Glutamatergic neuron (in vitro differentiated cells): ENCODE measurements at places on chromosomes 16 and 17.

GRCh38 chr17:77449373-77449907, 308.7 kb downstream of the SEC14L1 start:
- DNase-seq, result no peak

- no peak for DNase-seq
Measured at GRCh38 chr16:79098907-79099306, 501.6 kb downstream of the MAF start.

DNA sequence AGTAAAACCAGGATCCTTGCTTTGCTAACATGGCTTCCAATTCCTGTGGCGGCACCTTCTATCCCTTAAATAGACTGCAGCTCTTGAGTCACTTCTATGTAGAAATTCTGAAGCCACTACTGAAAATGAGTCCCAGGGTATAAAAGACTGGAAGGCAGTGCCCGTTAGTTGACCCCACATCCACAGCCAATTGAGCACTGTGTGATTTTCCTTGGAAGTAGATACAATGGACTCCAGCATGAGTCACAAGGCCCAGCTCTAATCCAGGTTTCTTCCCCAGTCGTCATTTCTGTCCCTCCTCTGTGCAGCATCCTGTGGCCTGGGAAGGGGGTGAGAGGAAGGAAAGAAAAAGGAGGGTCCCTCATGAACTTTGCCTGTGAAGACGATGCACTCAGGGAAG, 69.5 kb downstream of the HLF start:
- DNase-seq, result no peak

GRCh38 chr16:90046971-90047713, 27.9 kb upstream of the DBNDD1 start:
- no peak for DNase-seq

DNA sequence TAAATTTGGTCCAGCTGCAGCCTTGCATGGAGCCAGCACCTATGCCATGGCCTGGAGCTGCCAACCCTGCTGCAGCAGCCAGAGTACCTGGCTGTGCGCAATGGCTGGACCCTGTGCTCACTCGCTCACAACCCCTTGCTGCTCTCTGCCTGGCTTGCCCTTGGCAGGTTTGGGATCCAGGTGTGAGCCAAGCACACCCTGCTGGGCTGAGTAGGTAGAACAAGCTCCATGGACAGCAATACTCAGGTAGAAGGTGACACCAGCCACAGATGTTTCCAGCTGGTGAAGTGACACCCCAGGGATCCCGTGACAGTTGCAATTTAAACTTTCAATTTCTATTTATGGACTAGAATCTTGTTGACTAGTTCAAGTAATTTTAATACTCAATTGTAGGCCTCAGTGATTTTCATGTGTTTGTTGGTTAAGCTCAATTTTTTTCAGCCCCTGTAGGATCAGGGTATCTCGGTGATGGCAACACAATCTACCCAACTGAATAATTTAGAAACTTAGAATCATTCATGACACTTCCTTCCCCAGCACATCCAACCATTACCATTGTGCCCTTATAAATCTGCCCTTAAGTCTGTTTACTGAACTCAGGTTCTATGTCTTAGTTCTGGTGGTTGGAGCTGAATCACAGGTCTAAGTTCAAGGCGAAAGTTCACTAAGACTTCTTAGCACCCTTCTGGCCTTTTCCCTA, 480.0 kb downstream of the PMP22 start:
- no peak for DNase-seq

DNA sequence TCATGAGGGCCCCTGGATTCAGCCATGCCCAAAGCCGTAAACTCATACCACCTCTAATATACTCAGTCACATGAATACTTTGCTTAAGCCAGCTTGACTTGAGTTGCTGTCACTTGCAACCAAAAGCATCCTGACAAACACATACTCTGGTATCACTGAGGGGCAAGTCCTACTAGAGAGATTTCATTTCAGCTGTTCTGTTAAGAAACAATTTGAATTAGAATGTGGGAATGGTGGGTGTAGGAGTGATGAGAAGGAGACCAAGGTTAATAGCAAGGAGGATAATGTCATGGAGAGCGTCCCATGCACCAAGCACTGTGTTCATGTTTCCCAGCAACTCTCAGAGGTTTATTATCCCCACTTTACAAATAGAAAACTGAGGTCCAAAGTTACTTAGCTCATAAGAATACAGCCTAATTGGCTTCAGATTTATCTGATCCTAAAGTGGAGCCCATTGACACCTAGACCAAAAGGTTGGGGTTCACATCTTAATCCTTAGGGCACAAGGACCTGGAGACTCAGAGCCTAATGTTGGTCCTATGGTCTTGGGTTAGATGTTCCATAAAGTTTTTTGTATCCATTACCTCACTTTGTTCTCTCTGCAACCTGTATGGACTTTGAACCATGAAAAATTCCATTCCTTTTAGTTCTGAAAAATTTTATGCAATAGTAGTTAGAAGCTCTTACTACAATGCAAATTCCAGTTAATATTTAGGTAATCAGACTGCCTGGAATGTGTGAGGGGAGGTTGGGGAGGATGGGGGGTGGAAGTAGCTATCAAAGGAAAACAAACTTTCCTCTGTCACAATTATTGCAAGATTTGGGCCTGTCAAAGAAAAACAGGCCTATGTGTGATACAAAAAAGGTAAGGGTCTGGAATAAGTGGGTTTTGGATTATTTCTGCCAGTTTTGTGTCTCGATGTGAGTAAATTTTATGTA, 105.9 kb downstream of the IRX3 start:
- DNase-seq, result no peak

GRCh38 chr16:72043058-72043457, 11.2 kb upstream of the HP start:
- DNase-seq, result no peak

DNA sequence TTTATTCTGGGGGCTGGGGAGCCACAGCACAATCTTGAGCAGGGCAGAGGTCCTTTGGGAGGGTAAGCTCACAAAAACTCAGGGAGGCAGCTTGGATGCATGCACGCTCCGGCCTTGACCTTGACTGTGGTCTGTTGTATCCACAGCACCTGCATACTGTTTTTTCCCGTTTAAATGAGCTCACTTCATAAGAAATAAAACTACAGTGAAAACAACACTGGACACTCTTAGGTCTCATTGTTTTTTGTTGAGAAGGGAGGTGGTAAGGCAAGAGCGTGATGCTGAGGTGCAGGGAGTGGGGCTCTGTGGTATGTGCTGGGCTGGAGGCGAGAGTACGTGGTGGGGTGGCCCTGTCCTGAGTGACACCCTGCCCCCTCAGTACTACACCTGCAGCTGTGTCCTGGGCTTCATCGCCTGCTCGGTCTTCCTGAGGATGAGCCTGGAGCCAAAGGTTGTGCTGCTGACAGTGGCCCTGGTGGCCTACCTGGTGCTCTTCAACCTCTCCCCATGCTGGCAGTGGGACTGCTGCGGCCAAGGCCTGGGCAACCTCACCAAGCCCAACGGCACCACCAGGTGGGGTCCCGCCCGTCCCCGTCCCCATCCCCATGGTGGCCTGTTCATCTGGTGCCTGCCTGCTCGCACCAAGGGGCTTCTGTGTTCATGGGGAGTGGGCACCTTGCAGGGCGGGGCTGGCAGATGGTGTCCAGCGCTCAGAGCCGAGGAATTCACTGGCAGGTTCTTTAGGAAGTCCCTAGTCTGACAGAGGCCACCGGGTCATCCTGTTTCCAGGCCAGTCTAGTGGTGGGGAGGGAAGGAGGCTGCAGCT, 44.2 kb downstream of the ADCY7 start:
- DNase-seq, result no peak

GRCh38 chr17:65941356-65941899, 250.5 kb downstream of the CEP112 start:
- DNase-seq, result no peak

GRCh38 chr16:70756071-70756470, 44.9 kb downstream of the VAC14 start:
- DNase-seq, result no peak

DNA sequence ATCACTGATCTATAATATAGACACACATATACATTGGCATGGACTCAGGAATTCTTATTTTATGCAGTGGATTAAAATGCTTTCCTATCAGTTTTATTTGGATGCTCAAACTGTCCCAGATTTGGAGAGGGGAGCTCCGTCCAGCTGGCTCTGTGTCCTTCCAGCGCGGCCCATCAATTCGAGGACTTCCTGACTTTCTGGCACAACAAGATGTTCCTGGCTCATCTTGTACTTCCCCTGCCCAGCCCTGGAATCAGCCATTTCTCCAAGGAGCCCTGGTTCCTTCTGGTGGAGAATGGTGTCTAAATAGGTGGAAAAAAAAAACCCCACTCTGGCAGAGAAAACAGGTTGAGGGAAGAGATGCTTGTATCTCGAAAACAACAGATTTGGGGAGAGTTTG, 94.5 kb downstream of the CRISPLD2 start:
- DNase-seq, result no peak

GRCh38 chr17:1753767-1754429, 8.0 kb upstream of the SERPINF1 start:
- DNase-seq, result no peak

DNA sequence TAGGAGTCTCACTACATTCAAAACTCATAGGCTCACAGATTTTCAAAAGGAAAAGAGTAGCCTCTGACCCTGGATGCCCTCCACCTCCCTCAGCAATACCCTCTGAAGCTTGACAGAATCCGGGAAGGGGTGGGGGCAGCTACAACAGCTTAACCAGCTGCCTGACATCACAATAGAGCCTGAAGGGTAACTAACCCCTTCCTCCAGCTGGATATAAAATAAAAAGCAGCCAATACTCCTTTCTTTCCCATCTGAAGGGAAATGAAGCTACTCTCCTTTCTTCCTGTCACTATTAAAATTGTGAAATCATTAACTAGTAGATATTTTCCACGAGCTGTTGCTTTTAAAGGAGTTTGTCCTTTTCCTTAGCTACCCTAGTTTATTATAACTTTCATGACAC, 24.0 kb downstream of the USP31 start:
- no peak for DNase-seq

DNA sequence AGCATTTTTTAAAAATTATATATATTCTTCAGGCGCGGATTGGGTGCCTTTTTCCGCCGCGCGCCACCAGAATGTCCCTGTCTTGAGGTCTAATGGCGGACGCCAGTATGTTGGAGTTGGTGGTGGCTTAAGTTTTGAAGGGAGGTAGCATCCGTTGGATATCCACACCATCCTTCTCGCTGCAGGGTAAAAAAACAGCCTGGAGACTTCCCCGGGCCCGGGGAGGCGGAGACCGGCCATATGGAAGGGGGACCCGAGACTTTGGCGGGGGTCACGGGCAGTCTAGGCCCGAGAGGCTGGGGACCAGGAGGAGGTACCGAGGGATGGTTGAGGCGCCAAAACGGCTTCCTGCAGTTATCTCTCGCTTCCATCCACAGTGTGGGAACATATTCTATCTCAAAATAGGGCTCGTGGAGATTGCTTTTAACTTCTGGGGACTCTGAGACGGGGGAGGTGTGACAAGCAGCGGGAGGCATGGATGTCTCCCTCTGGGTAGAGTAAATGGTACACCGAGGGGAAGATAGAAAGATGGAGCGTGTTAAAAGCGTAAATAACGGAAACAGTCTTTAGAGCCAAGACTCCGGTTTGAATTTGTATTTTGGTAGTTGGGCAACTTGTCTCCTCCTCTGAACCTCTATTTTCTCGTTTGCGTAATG, at the start of gene SF3B3:
TSS of gene SF3B3 (plus strand) at position 74 of the 656 bp plus-strand sequence. CDS start 2,841 bp downstream, outside the sequence.
- DNase-seq, result no peak

DNA sequence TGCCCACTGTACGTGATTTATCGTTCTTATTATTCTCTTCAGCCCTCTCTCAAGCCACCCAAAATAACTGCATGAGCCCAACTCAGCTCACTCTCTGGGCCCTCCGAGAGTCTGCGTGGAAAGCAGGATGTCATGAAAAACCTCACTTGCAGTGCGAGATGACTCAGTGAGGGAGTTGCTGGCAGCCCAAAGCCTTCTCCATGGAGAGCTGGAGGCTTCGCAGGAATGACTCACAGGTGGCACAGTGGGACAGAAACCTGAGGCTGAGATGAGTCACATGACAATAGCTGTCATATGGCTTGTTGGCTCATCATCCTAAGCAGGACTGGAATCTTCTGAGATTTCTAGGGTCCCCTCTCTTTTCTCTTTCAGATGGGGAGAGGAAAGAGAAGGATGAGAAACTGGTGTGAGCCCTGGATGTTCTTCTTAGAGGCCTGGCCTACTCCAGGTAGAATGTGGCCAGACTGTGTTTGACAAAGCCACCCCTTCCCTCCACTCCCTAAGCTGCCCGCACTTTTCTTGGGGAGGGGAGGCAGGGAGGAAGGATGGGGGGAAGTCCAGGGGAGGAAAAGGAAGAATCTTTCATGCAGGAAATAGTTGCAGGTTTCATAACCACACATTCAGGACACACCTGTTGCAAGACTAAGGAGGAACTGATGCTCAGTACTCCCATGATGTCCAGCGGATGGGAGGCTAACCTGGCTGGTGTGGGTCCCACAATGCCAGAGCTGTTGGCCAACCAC, 160.6 kb upstream of the RPL38 start:
- no peak for DNase-seq

- no peak for DNase-seq
Measured at GRCh38 chr17:83145358-83145738, 65.9 kb downstream of the METRNL start.

DNA sequence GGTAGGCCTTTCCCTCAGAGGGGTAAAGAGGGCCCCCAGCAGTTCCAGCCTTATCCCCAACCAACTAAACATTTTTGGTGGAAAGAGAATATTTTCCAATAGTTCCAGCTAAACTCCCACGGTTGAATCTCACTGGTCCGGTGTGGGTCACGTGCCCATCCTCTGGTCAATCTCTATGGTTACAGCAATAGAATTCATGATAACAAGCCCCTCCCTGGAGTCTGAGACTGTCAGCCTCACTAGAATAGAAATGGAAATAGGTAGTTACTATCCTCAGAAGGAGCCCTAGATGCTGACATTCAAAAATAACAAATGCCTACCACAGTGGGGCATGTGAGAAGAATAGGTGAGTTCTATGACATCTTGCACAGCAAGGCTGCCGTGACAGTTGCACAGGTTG, 37.5 kb upstream of the LITAF start:
- no peak for DNase-seq

- DNase-seq, result no peak
Measured at GRCh38 chr17:58345500-58345899, 6.5 kb downstream of the SUPT4H1 start.

GRCh38 chr17:75128694-75129505, 2.6 kb downstream of the NT5C start:
- DNase-seq, result no peak

- DNase-seq, result no peak
Measured at GRCh38 chr17:539766-540165, 174.9 kb downstream of the VPS53 start.

DNA sequence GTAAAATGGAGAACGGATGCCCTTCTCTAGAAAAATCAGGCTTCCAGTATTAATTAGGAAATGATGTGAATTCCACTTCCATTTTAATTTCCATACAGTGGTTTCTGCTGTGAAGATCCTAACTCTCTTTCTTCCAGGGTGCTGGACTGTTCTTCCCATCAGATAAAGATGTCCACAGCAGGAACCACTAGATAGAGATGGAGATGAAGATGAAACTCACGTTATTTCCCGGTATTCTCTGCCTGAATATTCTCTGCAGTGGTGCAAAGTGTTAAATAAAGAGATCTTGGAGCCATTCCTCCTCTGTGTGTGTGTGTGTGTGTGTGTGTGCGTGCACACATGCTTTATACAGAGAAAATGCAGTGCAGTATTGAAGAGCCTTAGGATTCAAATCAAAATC, 727.5 kb downstream of the KCNJ2 start:
- DNase-seq, result no peak
